ENCODE measurements at places on chromosomes 2 and 18.

- no peak for DNase-seq
Measured at GRCh38 chr2:205695460-205695991, 13.2 kb downstream of the NRP2 start.

DNA sequence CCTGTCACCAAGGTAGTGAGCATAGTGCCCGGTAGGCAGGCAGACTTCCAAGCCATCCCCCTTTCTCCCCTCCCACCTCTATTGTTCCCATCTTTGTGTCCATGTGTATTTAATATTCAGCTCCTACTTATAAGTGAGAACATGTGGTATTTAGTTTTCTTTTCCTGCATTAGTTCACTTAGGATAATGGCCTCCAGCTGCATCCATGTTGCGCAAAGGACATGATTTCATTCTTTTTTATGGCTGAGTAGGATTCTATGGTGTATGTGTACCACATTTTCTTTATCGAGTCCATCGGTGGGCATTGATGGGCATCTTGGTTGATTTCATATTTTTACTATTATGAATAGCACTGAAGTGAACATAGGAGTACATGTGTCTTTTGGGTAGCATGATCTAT is 35.3 kb downstream of the MMADHC start:
- DNase-seq = no peak

DNA sequence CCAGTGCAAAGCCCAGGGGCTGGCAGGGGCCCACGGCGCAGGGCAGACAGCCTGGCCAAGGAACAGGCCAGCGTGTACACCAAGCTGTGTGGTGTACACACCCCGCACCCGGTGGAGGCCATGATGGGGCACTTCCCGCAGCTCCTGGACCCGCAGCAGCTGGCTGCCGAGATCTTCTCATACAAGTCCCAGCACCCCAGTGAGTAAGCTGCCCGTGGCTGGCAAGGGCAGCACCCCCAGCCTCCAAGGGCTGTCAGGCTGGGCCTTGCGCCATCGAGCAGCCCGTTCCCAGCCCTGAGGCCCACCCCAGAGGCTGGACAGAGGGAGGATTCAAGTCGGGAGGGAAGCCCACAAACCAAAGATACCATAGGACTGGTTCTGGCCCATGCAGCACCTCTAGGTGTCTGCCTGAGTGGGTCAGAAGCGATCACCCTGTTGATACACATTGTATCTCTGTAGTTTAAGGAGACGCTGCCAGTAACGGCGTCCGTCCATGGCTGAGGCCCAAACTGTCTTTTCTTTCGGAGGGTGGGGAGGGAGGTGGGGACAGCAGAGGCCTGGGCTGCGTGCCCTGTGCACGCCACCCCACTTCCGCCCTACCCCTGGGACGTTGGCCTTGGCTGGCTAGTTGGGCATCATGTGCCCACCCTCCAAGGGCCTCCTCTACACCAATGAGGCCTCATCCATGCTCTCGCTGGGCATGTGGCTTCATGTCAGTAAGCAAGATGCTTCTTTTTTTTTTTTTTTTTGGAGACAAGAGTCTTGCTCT is 16.8 kb upstream of the MTERF4 start:
- no peak for DNase-seq

- DNase-seq = no peak
Measured at GRCh38 chr2:100756704-100757103, 63.2 kb upstream of the NPAS2 start.

DNA sequence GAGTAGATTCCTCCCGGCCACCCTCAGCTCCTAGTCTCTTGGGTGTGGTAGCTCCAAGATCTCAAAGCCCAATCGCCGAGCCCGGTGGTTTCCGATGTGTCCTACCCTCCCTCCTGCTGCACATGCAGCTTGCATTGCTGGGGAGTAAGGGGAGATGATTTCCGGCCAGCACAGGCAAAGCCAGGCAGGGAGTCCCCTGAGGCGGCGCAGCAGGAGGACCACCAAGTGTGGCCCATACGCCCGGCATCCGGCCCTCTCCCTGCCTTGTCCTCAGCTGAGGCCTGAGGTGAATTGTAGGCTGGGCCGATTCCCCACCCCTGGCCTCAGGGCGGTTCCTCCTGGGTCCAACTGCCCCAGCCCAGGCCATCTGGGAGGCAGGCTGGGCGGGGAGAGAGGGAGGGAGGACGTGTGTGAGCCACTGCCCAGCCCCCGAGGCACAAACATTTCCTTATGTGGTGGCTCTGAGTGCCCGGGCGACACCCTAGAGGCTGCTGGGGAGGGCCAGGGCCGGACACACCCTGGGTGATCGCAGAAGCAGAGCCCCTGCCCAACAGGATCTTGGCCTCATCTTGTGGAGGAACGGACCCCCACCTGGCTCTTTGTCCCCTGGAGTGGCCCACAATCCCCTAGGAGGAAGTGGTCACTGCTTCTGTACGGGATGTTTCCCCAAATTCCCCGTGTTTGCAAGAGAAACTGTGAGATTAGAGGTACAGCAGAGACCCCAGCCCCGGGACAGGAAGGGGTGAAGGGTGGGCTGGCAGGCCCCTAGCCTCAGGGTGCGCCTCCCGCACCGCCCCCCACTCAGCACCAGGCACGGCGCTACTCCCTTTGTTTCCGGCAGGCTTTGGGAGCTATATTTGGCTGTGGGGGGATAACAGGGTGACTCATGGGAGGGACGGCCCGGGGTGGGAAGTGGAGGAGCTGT is 41.9 kb upstream of the PTMA start:
- DNase-seq = no peak

DNA sequence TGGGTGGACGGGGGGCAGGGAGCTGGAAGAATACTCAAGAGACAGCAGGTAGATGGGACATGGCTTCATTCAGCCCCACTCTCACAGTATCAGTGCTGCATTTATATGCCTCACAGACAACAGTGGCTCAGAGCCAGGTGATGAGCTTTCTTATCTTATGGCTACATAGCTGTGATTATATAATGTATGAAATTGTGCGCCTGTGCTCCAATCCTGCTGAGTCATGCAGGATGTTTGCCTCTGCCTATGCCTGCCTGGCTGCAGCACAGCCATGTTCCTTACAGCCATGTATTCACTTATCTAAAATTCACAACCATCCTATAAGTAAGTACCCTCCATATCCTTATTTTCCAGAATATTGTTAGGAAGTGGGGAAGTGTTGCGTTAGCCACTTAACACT is 37.7 kb upstream of the RNF103 start:
- DNase-seq = no peak

DNA sequence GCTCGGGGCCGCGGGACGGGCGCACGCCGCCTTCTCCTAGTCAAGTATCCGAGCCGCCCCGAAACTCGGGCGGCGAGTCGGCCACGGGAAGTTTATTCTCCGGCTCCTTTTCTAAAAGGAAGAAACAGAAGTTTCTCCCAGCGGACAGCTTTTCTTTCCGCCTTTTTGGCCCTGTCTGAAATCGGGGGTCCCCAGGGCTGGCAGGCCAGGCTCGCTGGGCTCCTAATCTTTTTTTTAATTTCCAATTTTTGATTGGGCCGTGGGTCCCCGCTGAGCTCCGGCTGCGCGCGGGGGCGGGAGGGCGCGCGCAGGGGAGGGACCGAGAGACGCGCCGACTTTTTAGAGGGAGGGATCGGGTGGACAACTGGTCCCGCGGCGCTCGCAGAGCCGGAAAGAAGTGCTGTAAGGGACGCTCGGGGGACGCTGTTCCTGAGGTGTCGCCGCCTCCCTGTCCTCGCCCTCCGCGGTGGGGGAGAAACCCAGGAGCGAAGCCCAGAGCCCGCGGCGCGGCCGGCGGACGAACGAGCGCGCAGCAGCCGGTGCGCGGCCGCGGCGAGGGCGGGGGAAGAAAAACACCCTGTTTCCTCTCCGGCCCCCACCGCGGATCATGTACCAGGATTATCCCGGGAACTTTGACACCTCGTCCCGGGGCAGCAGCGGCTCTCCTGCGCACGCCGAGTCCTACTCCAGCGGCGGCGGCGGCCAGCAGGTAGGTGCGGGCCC is 617 bp downstream of the FOSL2 start:
- peak; percentile 60 for DNase-seq

- DNase-seq = no peak
Measured at GRCh38 chr18:27500531-27500930, 315.4 kb upstream of the CHST9 start.

DNA sequence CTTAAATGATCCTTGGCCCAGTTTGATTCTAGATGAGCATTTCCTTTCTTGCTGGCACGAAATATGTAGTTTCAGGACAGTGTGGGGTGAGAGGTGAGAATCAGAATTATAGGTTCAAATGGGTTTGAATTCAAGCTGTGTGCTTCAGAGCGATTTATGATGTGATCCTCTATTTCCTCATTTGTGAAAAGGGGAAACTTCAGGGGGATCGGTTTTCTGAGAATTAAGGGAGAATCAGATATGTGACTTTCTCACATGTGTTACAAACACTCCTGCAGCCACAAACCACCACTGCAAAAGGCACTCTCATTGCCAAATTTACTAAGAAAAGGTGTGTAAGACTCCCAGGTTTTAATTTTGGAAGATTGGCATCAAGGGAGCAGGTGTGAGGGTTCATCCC is 24.4 kb downstream of the HK2 start:
- DNase-seq = no peak

DNA sequence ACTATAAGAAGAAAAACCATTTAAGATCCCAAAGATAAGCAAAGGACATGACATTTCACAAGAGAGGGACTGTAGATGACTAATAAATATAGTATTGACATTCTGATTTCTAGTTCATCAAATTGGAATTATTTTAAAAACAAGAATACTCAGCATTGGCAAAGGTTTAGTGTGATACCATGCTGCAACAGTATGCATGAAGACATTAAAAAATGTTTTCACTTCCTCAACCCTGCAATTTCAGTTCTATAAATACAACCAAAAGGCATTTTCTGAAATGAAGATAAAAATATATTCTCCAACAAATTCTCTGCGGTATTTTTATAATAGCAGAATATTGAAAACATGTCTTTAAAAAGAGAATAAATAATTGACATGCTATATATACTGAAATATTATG is 2.1 kb downstream of the C2orf81 start:
- no peak for DNase-seq

DNA sequence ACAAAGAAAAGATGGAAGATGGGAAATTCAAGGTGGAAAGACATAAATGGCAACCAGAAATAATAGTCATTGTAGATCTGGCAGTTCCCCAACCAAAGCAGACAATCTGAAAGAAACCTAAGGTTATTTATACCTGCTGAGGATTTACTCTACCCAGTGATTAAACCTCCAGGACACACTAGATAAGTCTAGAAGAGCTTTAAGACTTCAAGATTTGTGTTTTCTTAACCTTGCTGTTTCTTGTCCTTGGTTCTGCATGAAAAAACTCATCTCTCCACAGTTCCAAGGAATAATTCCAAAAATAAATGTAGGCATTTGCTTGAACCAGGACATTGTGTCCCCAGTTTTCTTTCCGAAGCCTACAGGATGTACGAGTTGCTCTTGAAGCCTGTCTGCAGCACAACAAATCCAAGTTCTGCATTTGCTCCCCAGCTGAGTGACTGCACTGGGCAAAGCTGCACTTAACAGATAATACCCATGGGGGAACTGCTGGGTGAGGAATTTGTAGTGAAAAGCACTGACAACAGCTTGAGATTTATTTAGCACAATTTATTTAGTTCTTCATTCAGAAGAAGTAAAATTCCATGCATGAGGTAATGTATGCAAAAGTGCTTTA is 19.8 kb downstream of the DTNA start:
- no peak for DNase-seq

DNA sequence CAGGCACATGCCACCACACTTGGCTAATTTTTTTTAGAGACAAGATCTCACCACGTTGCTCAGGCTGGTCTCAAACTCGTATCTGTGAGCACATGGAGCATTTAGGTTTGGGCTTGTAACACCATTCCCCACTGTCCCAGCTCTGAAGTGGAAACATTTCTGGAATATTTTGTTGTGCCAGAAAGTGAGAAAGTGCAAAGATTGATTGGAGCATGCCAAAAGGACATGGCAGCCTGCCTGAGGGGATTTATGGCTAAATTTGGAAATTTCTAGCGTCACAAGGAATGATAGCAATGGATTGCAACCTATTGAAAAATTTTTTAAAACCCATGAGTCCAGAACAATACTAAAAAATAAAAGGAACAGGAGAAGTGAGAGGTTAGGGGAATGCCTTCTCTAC is 136.8 kb downstream of the ESCO1 start:
- DNase-seq = no peak

DNA sequence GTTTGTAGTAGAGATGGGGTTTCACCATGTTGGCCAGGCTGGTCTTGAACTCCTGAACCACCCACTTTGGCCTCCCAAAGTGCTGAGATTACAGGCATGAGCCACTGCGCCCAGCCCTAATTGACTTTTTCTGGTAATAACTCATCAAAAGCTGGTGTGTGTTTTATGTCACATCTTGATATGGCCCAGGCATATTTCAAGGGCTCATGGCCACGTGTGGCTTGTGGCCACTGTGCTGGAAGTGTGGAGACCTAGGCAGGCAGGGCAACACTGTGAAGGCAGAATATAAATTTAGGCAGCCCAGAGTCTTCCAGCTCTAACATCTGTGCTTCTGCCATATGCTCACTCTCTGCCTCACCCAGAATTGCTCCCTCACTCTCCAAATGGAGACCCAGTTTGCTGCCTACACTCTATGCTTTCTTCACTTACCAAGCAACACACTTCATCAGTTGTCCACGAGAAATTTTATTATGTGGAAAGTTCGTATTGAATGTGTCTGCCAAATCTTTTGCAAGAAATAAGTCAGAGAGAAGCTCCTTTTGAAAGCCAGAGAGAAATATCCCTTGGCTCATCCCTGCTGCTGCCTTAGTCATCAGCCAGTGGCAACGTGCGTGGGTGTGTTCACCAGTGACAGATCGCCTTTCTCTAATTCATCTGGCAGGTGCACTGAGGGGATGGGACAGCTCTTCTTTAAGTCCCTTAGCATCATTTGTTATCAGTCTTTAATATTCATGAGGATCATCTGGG is 129.4 kb upstream of the CXCR4 start:
- DNase-seq = no peak

GRCh38 chr18:63831080-63831788 is 56.0 kb downstream of the SERPINB7 start:
- peak; percentile 44 for DNase-seq

- DNase-seq = no peak
Measured at GRCh38 chr2:20762945-20763683, 59.8 kb downstream of the LDAH start.

DNA sequence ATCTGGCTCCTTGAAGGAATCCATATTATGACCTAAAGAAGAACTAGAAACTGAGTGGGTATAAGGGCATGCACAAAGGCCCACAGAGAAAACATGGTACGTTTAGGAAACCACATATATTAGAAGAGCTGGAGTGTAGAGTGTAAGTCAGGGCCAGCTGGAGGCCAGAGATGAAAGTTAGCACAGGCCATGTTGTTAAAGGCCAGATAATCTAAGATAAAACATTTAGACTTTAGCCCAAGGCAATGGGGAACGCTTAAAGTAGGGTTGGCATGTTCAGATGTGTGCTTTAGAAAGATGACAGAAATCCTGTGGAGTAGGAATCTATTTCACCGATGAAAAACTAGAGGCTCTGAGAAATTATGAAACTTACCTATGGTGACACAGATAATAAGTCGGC is 229.1 kb upstream of the NRP2 start:
- no peak for DNase-seq

DNA sequence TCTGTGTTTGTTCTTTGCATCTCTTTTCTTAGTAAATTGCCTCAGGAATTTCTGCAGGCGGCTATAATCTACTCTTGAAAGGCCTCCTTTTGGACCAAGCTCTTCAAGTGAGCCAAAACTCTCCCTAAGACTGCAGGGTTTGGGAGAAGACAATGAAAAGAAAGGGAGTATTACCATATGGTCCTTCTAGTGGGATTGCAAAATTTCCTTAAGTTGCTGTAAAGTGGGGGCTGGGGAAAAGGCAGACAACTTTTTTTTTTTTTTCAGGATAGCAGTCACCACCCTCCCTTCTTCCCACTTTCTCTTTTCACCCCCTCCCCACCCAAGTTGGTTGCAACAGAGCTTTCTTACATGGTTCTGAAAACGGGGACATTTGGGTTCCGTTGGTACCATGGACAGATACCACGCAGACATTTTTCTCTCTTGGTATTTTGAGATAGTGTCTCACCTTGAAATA is 183.7 kb downstream of the FHOD3 start:
- no peak for DNase-seq

Measured in activated CD4-positive, alpha-beta T cell treated with anti-CD3 and anti-CD28 coated beads, Interleukin-2, amount 50 U/mL, for 16 hours (primary cell).